Lower lobe of right lung (tissue), 2 donors: ENCODE measurements at places on chromosomes 1 and 21. TPM values are rescaled to one million over a fixed set of nuclear protein-coding genes. Genes with fewer than 3 reads are reported as not detected.

The LRRC71 gene
- total RNA-seq, result 5.3 TPM

The OR2T1 gene
- total RNA-seq, result not detected

The AGT gene
- total RNA-seq, result 0.86 TPM

The OR2T35 gene
- total RNA-seq, result not detected

DNA sequence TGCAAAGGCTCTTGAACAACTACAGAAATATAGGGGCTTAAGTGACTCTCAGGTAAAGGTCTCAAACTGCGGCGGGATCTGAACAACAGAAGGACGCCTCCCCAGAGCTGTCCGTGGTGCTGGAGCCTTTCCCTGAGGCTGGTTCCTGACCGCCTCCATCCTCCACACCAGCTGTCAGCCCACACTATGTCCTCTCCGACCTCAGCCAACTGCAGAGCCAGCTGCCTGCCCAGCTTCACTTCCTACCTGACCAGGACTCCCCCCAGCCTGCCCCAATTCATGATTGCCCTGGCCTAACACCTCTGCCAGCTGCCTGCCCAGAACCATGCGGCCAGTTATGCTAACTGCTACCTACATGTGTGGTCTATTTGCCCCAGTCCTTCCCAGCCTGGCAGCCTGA is 63.6 kb upstream of the ZC3H12A start:
- H3K27me3 ChIP-seq, result peaks cover 14% of the 10 kb centered on the region
- no peak for DNase-seq
- H3K4me3 ChIP-seq, result no peak overlapping the region
- no peak overlapping the region for H3K27ac ChIP-seq

DNA sequence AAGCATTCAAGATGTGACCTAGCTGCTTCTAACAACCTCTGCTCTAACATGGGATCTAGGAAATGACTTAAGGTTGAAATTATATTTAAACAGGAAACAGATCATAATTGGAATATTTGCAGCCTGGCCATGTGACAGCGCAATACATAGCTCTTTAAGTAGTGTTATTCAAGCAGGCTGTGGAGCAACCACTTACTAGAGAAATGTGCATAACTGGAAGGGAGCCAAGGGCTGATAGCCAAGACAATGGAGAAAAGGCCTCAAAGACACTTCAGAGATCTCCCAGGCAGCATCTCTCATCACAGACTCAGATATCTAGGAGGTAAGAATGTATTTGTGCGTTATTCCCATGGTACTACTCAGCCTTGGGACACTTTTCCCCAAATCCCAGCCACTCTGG is 823.0 kb upstream of the PRMT6 start:
- no peak overlapping the region for H3K4me3 ChIP-seq
- H3K27me3 ChIP-seq, result no peaks in the 10 kb centered on the region
- no peak overlapping the region for H3K27ac ChIP-seq
- no peak for DNase-seq

DNA sequence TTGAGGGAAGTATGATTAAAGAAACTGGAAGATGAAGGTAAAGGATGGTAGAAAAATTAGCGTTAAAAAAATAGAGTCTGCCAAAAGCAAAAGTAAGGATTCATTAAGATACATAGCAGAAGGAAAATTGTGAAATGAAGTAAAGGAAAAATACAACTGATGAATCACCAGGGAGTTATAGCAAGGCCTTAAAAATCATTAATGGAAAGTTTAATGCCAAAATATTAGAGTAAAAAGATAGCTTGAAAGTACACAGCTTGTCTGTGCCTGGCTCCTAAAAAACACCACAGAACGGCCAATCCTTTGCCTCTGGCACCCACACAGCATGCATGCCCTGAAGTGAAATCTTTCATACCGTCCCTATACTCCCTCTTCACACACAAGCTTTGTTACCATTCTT is 66.9 kb upstream of the APOBEC4 start:
- no peaks in the 10 kb centered on the region for H3K4me1 ChIP-seq
- H3K27ac ChIP-seq, result no peak overlapping the region
- no peak overlapping the region for H3K4me3 ChIP-seq
- H3K27me3 ChIP-seq, result no peaks in the 10 kb centered on the region
- no peaks in the 10 kb centered on the region for H3K36me3 ChIP-seq

DNA sequence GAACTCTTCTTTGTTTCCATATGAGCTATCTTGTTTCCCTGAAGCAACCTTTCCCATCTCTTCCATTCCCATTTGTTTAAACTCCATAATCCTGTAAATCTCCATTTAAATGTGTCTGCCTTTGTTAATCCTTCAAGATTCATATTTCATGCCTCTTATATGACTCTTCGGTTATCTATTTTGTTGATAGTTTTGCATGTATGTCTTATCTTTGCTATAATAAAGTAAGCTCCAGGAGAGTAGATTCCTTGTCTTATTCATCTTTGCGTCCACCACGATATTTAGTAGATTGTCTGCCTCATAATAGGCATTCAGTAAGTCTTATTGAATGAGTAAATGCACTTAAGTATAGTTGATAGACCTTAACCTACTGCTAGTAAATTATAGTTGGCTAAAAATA is 18.4 kb downstream of the CLIC4 start:
- H3K27me3 ChIP-seq, result no peaks in the 10 kb centered on the region
- H3K4me3 ChIP-seq, result no peak overlapping the region
- DNase-seq, result no peak
- peaks cover 58% of the 10 kb centered on the region for H3K4me1 ChIP-seq

DNA sequence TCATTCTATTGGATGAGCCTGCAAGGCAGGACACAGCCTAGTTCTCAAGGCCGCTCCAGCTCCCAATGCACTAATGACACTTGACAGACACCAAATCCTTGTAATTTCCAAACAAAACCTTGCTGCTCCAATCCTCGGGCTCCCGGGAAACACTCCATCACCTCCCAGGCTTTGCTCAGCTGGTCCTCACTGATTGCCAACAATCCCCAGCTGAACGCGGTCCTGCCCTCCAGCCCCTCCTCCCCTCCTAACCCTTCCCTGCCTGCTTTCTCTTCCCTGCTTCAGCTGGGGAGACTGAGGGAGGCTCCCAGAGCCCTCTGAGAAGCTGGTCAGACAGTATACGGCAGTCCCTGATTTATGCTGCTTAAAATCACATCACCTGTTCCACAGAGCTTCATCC is 114.4 kb upstream of the TNR start:
- no peaks in the 10 kb centered on the region for H3K27me3 ChIP-seq
- no peaks in the 10 kb centered on the region for H3K4me1 ChIP-seq
- H3K27ac ChIP-seq, result no peak overlapping the region
- no peak for DNase-seq
- no peak overlapping the region for H3K4me3 ChIP-seq
